ENCODE measurements at places on chromosomes 12 and 14.

GRCh38 chr14:61177279-61178225, 103.6 kb downstream of the TMEM30B start:
- no peak for DNase-seq

DNA sequence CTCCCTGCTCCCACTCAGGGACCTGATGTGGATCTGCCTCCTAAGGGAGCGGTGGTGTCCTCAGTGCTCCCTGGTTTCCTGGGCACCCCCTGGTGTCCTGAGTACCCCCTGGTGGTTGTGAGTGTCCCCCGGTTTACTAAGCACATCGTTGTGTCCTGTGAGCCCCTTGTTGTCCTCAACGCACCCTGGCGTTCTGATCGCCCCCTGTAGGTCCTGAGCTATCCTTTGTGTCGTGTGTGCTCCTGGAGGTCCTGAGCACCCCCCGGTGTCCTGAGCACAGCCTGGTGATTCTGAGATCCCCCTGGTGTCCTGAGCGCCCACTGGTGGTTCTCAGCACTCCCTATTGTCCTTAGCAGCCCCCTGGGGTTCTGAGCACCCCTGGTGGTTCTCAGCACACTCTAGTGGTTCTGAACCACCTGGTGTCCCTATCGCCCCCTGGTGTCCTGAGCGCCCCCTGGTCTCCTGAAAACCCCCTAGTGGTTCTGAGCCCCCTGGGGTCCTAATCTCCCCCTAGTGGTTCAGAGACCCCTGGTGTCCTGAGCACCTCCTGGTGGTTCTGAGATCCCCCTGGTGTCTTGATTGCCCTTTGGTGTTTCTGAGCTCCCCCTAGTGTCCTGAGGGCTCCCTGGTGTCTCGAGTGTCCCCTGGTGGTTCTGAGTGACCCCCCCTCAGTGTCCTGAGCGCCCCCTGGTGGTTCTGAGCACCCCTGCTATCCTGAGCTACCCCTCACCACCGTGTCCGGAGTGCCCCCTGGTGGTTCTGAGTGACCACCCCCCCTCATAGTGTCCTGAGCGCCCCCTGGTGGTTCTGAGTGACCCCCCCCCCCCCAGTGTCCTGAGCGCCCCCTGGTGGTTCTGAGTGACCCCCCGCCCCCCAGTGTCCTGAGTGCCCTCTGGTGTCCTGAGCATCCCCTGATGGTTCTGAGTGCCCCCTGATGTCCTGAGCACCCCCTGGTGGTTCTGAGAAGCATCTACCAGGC, 615.1 kb downstream of the TMEM121 start:
- no peak for DNase-seq

GRCh38 chr12:56723889-56724700, 1.0 kb downstream of the NACA start:
- DNase-seq: peak; percentile 67

GRCh38 chr12:122946690-122947341, 19.4 kb downstream of the ABCB9 start:
- DNase-seq: peak; percentile 95

- no peak for DNase-seq
Measured at GRCh38 chr14:33332497-33332896, 393.8 kb downstream of the NPAS3 start.

DNA sequence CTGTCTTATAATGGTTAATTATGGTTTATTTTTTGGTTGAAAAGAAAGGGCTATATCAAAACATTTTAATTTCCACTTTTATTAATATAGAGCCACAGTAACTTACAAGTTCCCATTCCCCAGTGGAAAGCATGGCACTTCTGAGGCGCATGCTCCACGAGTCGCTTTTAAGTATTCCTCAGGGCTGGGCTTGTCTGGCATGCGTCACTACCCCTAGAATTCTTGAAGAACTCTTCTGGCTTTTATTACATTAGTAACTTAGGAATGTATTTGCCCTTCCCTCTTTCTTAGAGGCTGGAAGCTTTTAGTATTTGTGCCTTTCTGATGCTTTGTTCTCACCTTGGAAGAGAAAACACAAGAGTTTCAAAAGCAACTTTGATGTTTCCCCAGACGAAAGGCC, 81.1 kb downstream of the ESR2 start:
- DNase-seq: no peak

DNA sequence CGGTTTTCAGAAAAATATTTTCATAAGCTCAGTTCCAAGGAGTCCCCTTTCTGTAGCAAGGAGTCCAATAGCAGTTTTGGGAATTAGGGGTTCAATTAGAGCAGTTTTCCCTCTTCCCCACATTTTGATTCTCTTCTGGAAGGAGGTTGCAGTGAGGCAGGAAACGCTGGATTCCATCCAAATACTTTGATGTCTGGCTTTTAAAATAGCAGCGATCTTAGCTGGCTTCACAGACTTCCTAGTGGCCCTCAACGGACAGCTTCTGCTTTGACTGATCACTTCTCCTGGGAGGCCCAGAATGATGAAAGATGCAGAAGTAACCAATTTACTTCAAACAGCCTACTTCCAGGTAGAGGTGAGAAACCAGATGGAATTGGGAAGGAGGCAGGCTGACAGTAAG, 63.1 kb downstream of the C12orf75 start:
- DNase-seq: no peak

DNA sequence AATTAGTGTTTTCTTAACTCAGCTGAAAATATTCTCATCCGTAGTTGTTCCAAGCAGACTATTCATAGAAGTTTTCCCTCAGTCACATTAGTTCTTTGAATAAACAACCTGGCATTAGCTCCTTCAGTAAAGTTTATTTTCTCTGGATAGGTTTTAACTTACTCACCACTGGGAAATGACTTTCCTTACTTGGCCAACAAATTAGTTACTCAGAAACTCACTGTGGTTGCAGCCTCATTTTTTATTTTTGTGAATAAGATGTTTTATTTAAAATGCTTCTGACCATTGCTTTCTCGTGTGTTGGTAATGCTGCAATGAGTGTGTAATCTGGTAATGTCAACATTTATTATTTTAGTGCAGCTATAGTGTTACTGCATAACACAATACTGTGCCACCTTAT, 74.9 kb downstream of the NOVA1 start:
- DNase-seq: peak; percentile 35

GRCh38 chr12:124738636-124739467, 124.8 kb downstream of the SCARB1 start:
- no peak for DNase-seq

- no peak for DNase-seq
Measured at GRCh38 chr12:127262615-127263014, 1004.4 kb upstream of the TMEM132C start.

DNA sequence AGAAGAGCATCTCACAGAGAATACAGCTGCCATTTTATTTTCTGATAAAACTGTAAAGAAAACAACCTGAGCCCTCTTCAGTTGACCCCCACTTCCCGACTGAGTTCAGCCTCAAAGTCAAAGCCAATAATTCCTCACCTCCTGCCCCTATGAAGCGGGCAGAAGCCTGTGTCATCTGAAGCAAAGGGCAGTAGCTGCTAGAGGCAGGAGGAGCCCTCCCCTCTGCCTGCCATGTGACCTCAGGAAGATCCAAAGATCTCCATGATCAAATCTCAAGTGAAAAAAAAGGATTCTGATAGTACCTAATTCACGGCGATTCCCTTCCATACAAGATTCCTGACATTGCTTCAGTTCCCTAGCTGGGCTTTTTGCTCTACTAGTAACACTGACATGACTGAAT, 223.1 kb upstream of the CAND1 start:
- no peak for DNase-seq

GRCh38 chr14:69260190-69260860, 367 bp downstream of the GALNT16 start:
- DNase-seq: no peak

- DNase-seq: no peak
Measured at GRCh38 chr14:102278631-102278935, 26.4 kb downstream of the MOK start.

DNA sequence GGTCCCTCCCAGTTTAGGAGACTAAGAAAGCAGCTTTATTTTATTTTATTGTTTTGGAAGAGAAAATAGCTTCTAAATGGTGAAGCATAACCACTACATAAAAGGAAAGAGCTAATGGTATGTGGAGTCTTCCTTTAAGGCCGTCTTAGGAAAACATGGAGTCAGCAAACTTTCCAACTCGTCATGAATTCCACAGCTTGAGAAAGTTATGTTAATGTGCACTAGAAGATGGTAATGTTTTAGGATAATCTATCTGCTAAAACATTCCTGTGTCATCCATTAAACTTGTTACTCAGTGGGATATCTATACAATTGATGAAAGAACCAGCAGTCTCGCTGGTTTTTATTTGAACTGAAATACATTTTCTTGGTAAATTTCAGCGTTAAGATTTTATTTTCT, 448.4 kb upstream of the SEL1L start:
- DNase-seq: no peak

- DNase-seq: no peak
Measured at GRCh38 chr12:76318773-76319594, 29.2 kb downstream of the BBS10 start.

GRCh38 chr14:93870377-93870776, 56.8 kb upstream of the FAM181A start:
- no peak for DNase-seq

DNA sequence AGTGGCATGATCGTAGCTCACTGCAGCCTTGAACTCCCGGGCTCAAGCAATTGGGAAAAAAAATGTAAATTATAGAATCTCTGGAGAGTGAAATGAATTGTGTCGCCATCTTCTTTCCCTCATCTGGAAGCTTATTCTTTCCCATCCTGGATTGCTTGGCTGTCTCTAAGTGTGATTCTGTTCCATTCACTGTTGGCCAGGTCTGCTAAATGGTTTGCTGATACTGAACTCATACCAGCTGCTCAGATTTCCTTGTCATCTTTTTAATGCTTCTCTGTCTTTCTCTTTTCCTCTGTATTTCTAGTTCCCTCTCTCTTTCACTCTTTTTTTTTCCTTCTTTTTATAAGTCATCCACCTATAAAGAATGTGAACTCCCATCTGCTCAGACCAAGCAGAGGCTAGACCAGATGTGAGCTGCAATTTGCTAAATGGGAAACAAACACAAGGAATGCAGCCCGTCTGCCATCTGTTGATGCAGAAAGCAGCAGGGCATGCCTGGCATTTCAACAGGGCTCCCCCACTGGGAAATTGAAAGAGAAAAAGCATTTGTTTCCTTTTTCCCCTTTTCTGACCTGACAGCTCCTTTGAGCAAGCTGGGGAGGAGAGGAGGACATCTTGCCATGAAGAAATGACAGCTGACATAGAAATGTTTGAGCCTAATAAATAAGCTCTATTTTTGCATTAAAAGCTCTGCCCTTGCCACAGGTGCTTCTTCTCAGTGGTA, 1823.6 kb upstream of the FLRT2 start:
- DNase-seq: no peak

GRCh38 chr12:57151741-57152630, 4.6 kb upstream of the LRP1-AS start:
- peak; percentile 92 for DNase-seq

- DNase-seq: no peak
Measured at GRCh38 chr12:113056381-113056630, 224 bp upstream of the DTX1 start.

DNA sequence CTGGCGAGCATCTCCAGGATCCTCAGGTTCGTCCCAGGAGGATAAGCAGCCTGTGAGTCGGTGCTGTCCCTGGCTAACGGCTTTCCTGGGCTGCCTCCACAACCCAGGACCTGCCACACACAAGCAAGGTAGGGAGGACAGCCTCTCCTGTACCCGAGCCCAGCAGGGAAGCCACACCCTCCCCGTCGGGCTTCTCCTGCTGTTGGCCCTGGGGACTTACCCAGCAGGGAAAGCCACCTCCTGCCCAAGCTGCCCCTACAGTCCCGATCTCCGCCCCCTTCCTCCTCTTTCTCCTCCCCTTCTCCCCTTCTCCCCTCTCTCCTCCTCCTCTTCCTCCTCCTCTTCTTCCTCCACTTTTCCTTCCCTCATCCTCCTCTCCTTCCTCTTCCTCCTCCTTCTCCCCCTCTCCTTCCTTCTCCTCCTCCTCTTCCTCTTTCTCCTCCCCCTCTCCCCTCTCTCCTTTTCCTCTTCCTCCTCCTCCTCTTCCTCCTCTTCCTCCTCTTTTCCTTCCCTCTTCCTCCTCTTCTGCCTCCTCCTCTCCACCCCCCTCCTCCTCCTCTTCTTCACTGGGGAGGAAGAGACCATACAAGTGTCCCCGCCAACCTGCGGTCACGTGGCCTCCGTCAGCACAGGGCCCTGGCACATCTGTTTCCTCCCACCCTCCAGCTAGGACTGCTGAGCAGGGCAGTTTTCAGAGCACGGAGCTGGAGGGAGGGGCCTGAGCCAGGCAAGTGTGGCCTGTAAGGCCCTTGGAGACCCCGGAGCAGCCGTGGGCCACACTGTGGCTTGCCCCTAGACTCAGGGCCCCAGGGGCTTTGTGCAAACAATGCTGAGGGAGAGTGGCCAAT, 17.3 kb upstream of the RFLNA start:
- no peak for DNase-seq

DNA sequence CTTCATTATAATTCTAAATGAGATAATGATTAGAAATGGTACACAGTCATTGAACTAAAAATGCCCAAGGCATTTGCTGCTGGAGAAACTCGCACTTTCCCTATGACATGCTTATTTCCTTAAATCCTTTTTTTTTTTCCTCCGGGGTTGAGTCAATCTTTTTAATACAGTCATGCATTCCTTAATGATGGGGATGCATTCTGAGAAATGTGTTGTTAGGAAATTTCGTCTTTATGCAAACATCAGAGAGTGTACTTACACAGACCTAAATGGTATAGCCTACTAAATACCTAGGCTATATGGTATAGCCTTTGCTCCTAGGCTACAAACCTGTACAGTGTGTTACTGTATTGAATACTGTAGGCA, 29.8 kb upstream of the DACT1 start:
- DNase-seq: no peak

DNA sequence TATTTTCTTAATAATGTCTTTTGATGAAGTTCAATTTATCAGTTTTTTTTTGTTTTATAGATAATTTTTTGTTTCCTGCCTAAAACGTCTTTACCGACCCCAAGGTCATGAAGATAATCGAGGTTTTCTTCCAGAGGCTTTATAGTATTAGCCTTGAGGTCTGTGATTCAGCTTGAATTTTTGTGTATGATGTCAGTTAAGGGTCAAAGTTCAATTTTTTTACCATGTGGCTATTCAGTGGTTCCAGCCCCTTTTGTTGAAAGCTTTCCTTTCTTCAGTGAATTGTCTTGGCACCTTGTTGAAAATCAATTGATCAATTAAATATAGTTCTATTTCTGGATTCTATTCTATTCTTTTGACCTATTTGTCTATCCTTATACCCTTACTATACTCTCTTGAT, 3.2 kb upstream of the MGST1 start:
- DNase-seq: no peak

- no peak for DNase-seq
Measured at GRCh38 chr12:104873374-104873773, 84.7 kb downstream of the SLC41A2 start.

GRCh38 chr12:20493934-20494333, 125.6 kb downstream of the PDE3A start:
- no peak for DNase-seq

- DNase-seq: no peak
Measured at GRCh38 chr12:103877288-103877687, 36.3 kb upstream of the NT5DC3 start.

GRCh38 chr12:72207079-72207478, 65.1 kb upstream of the TRHDE start:
- DNase-seq: no peak

Data from AG09319 (cell line).